Non-pigmented ciliary epithelial cell (primary cell): ENCODE measurements at places on chromosomes 12 and 14.

- no peak for DNase-seq
These were observed 42.6 kb downstream of the TRAFD1 start for GRCh38 chr12:112167718-112168525.

DNA sequence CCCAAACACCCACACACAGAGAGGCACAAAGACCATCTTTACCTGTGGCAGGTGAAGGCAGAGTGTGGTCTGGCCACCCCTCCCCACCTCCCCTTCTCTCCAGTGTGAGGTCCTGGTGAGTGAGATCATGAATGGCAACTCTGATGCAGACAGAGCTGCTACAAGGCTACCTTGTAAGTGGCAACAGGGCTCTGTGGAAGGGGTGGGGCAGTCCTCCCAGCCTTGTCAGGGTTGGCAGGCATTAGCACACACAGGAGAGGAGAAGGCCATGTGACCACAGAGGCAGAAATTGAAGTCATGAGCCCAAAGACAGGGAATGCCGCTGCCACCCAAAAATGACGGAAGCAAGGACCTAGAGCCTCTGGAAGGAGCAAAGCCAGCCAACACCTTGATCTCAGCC, 30.7 kb downstream of the VWF start:
- no peak for DNase-seq

DNA sequence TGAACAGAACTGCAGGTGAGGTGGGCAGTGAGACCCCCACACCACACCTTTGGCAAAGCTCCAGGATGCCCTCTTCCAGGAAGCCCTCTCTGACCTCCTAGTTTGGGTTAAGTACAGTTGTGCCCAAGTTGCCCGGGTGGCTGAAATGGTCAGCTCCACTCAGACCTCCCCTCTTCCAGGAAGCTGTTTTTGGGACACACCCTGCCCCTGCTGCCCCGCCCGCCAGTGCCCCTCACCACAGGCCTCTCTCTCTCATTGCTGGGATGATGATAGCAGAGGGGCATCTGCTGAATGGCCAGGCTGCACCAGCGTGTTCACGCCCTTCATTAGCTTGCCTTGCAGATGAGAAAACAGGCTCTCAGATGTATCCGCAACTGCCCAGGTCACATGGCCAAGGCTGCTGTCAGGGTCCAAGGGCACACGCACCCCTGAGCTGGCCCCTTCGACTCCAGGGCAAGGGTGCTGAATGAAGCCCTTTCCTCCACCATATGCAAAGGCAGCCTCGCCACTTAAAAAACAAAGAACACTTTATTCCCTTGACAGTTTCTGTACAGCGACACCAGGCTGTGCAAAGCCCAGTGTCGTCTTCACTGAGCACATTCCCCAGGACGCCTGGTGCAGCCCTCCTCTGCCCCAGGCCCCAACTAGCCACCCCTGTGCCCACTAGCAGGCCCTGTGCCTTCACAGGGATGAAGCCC, 15.5 kb downstream of the SLC25A29 start:
- DNase-seq = no peak

- no peak for DNase-seq
These were observed 10.8 kb upstream of the AQP2 start for GRCh38 chr12:49939707-49940106.

GRCh38 chr14:60178820-60179219, 13.6 kb upstream of the DHRS7 start:
- DNase-seq = no peak

GRCh38 chr14:42499137-42499536, 892.5 kb downstream of the LRFN5 start:
- no peak for DNase-seq

- DNase-seq = no peak
These were observed 184.4 kb downstream of the KIF26A start for GRCh38 chr14:104322531-104323366.

- no peak for DNase-seq
These were observed 173.6 kb downstream of the SEC23A start for GRCh38 chr14:38929416-38929815.

DNA sequence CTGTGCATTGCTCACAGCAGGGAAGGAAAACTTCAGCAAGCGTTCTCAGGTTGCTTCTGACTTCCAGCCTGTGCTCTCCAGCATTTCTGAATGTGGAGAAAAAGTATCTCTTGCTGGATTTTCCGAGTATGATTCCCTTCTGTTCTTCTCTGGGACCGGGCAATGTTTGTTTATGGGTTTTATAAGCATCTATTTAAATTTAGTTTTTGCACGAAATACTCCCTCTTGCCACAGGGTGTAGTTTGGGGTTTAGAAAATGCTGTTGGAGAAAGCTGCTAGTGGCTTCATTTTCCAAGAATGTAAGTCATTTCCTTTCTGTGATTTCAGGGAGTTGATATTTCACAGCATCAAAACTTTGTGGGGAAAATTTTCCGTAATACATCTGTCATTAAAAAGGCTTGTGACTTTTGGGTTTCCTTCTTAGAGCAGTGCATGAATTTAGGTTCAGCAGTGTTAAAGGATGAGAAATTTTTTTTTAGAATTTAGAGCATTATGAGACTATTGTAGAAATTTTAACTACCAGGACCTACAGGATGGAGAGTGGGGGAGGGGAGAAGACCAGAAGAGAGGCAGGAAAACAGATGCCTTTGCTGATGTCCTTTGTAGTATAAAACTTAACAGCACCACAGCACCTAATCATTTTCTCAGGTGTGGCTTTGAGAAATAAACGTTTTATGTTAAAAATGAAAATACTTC, 1.5 kb downstream of the FRMD6 start:
- DNase-seq = peak; percentile 43

DNA sequence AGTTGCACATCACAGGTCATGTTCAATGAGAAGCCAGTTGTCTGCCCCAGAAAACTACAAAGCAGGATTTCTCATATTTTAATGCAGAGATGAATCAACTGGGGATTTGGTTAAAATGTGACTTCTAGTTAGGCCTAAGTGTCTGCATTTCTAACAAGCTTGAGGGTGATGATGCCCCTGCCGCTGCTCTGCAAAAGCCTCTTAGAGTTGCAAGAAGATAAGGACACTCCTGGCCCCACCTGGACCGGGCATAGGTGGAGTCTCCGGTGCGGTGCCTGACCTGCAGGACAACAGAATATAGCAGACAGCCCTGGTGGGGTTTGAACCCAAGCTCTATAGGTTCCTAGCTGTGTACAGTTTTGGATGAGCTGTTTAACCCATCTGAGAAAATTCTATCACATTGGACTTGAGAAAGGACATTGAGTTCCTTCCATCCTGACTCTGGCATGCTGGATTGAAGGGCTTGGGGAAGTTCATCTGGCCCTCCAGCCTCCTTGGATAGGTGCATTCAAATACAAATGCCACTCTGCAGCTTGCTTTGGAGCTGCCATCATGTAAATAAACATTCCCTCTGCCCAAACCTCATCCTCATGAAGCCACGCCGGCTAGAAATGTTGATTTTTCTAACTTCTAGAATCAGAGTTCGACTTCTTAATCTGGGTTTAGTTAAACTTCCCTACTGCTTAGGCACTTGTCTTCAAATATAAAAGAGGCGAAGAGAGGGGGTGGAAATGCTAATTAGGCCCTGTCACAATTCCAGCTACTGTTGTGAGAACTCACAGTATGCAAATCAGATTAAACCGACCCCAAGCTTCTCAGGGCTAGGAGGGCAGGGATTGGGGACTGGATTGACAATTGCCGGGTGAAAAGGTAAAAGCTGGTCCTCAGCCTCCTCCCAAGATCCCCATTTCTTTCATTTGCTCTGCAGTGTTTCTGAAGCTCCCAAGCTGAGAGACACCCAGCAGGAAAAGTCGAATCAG, 1225.6 kb downstream of the VRK1 start:
- no peak for DNase-seq

GRCh38 chr12:79983986-79984620, 49.2 kb upstream of the PPP1R12A start:
- peak; percentile 14 for DNase-seq

- DNase-seq = no peak
These were observed 120.7 kb downstream of the SLC25A21 start for GRCh38 chr14:37051680-37052079.

DNA sequence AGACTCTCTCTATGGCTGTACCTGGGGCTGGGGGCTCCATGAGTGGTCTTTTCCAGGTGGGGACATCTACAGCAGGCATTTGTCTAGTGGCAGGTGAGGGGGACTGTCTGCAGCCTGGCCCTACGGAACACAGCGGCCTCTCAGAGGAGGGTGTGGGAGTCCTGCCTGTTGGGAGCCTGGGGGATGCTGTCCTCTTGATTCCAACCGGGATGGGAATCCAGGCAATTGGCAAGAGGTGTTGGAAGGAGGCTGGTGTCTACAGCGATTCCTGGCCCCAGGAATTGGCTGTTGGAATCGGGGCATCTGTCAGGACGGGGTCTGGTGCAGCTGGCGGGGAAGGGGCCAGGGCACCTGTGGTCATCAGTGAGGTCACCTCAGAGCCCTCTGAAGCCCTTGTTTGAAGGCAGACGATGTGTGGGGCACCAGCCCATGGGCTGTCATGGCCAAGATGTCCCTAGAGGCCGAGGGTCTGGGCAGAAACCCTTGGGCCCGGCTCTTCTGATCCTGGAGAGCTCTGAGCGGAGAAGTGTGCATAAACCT, 386.3 kb downstream of the TMEM121 start:
- DNase-seq = no peak

DNA sequence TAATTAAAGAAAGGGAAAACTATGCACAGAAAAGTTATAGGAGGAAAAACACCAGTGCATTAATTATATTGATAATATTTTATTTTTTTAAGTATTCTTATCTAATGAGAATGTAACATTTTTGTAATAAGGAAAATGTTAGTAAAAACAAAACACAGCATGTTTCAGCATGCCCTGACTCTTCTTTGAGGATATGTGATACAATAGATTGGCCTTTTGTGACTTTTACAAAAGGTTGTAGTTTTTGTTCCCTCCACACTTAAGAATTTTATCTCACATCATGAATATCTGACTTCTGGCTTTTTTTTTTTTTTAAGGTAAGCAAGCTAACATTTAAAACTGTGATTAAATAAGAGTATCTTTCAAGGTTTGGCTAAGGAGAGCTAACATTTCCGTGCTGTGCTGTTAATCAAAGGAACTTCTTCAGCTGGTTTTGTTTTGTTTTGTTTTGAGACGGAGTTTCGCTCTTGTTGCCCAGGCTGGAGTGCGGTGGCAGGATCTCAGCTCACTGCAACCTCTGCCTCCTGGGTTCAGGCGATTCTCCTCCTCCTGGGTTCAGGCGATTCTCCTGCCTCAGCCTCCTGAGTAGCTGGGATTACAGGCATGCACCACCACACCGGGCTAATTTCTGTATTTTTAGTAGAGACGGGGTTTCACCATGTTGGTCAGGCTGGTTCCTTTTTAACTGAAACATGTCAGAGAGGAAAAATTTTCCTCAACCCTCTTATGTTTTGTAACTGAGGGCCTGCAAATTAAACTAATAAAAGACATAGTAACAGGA, 30.8 kb upstream of the RESF1 start:
- DNase-seq = no peak

DNA sequence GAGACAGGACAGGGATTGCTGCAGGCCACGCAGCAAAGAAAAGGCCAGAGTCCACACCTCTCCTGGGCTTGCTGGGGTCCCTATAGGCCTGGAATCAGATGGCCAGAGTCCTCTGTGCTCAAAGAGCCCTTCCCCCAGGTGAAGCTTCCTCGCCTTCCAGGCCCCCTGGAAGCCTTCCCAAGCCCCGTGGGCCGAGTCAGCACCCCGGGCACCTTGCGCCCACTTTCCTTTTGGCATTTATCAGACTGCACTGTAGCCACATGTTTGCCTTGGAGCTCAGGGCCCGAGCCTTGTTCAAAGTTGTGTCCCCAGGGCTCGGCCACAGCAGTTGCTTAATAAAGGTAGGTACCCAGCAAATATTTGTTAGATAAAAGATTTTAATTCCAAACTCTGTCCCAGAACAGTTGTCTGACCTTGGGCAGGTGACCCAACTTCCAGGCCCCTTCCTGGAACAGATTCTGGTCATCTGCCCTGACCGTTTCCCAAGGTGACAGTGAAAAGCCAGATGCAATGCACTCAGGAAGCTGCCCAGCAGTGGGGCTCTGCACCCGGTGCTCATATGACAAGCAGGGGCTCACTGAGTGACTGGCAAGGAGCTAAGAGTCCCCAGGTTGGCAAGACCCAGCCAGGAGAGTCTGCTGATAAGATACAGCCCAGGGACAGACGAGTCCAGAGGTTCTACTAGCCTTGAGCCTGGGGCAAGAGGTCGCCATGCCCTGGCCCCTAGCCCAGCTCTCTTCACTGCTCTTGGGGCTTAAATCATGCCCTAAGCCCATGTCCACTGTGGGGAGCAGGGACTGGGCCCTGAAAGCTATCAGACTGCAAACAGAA, 81.2 kb downstream of the PITPNM2 start:
- DNase-seq = no peak

DNA sequence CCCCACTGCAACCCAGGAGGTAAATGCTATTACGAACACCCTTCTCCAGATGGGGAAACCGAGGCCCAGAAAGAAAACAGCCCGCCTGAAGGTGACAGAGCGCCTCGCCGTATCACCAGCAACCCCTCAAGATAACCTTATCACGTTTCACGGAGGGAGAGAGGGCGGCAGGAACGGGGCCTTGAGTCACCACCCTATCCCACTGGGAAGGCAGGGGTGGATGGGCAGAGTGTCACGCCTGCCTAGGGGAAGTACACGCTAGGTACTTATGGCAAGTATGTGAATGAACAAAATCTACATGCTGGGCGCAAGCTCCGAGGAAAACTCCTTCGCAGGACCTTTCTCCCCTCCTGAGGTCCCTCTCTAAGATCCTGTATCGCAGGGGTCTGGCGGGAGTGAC, 17.8 kb downstream of the NCOR2 start:
- no peak for DNase-seq

- no peak for DNase-seq
These were observed 298.8 kb upstream of the LRIG3 start for GRCh38 chr12:59219148-59219547.

- peak; percentile 43 for DNase-seq
These were observed 101.5 kb downstream of the RPAP3 start for GRCh38 chr12:47604221-47604873.

DNA sequence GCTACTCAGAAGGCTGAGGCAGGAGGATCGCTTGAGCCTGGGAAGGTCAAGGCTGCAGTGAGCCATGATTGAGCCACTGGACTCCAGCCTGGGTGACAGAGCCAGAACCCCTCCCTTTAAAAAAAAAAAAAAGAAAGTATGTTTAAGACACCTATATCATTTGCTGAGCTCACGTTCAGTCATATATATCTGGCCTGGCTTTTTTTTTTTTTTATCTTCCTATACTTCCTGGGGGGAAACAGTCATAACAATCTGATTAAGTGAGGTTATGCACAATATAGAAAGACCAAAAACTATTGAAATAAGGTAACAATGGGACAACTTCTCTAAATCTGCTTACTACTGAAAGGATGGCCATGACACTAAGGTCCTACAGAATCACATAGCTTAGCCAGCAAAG, 9.4 kb upstream of the ARID2 start:
- DNase-seq = no peak

- DNase-seq = no peak
These were observed 71.2 kb downstream of the VCPKMT start for GRCh38 chr14:50045039-50045711.
